ENCODE measurements at places on chromosomes 12 and 14.
A peak's percentile ranks its signal among the peaks of the same experiment; 100 is the strongest.

- DNase-seq = peak; percentile 11
Observed at GRCh38 chr12:80186727-80187217, 87.4 kb downstream of the OTOGL start.

DNA sequence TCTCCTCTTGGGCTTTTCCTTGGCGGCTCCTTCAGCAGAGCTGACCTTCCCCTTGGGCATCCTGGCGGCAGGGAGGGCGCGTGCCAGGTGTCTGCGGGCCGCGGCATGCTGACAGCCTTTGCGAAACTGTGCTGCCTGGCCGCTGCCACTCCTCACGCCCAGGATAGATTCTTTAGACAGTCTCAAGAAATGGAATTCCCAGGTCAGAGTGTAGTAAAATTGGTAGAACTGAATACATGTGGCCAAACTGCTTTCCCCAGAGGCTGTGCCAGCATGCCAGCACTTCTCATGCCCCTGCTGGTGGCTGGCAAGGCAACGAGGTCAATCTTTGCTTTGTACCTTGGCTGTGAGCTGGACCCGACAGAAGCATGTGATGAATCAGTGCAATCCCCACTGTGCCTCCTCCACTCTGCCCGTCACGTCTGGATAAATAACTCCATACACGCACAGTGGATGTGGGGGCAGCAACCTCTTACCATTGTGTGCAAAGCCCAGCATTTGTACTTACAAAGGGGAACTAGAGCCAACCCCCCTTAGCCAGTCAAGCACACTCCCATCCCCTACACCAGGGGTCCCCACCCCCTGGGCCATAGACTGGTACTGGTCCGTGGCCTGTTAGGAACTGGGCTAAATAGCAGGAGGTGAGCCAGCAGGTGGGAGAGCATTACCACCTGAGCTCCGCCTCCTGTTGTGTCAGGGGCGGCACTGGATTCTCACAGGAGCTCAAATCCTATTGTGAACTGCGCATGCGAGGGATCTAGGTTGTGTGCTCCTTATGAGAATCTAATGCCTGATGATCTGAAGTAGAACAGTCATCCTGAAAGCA is 90.9 kb downstream of the ACTN1 start:
- DNase-seq = no peak

DNA sequence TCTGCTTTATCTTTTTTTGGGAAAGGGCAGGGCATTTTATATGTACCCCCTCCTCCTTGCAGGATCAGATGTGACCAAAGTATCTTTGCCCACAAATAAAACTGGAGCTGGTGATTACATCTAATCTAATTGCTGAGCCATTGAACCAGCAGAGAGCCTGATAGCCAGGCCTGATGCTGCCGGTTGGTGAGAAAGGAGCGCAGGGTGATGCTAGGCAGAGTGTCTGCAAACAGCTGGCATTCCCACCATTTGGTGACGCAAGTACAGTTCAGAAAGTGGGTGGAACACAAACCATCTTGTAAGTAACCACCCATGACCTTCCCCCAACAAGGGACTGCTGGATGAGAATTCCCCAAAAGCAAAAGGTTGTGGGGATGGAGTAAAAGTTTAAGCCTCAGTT is 12.7 kb downstream of the DPPA3 start:
- DNase-seq = no peak

DNA sequence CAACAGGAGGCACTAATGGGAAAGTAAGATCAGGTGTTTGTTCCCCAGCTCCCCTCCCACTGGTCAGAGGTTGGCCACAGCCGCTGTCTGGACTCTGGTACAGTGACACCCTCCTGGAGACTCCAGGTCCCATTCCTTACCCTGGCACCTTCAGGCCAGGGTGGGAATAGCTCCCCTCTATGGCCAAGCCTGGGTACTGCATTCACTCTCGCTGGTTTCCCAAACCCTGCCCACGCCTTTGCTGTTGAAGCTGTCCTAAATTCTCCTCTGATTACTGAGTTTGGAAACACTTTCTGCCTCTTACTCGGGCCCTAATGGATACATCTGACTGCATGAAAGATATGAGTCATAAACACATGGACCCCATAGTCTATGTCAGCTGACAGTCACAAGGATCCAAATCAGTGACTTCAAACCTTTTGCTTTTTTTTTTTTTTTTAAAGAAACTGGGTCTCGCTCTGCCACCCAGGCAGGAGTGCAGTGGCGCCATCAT is 17.9 kb downstream of the HRK start:
- no peak for DNase-seq

DNA sequence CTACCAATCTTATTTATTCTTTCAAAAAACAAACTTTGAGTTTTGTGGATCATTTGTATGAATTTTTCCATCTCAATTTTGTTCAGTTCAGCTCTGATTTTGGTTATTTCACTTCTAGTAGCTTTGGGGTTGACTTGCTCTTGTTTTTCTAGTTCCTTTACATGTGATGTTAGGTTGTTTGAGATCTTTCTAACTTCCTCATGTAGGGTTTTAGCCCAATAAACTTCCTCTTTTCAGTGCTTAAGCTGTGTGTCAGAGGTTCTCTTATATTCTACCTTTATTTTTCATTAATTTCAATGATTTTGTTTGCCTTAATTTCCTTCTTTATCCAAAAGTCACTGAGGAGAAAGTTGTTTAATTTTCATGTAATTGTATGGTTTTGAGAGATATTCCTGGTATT is 860.4 kb upstream of the FBXO33 start:
- DNase-seq = no peak

- no peak for DNase-seq
Observed at GRCh38 chr12:85804663-85805062, 31.5 kb downstream of the RASSF9 start.

DNA sequence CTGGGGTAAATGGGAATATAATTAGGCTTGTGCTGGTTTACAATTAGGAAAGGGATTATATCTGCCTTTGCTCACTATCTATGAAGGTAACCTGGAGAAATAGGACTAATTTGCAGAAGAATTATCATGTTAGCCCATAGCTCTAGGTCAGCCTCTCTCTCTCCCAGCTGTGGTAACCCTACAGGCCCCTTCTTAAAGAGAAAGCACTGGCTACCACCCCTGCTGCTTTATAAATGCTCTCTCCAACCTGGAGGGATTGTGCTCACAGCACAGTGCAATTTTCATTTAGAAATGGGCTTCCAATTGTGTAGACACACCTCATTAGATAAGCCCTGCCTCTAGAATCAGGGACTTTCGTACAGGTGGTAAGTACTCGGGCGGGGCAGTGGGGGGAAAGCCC is 22.7 kb upstream of the MGST1 start:
- DNase-seq = no peak

- no peak for DNase-seq
Observed at GRCh38 chr14:81986005-81986404, 452.4 kb upstream of the SEL1L start.

DNA sequence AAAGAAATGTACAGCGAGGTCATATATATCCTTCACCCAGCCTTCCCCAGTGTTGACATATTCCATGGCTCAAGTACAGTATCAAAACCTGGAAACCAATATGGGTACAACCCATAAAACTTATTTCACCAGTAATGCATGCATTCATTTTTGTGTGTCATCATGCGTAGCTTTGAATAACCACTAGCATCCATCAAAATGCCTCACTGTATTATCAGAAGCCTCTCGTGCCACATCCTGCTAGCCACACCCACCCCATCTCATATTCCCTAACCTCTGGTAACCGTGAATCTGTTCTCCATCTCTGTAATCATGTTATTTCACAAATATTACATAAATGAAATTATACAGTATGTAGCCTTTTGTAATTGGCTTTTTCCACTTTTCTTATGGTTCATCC is 314.3 kb downstream of the RAD51B start:
- no peak for DNase-seq

GRCh38 chr14:75647640-75648039 is 13.0 kb downstream of the ERG28 start:
- no peak for DNase-seq

DNA sequence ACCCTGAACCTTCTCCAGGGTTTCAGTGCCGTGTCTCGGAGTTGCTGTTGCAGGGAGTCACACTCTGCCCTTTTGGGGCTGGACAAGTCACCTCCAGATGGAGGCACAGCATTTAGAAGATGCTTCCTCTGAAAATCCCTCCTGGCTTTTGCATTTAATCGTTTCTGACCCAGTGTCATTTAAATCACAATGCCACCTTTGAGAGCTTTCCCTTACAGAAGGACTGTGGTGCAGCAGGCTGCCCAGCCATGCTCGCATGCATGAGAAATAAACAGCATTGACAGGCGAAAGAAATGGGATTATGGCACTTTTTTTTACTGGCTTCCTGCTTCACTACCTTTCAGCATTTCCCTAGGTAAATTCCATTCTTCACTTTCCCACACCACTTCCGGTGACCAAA is 113.4 kb upstream of the DYRK2 start:
- DNase-seq = no peak

DNA sequence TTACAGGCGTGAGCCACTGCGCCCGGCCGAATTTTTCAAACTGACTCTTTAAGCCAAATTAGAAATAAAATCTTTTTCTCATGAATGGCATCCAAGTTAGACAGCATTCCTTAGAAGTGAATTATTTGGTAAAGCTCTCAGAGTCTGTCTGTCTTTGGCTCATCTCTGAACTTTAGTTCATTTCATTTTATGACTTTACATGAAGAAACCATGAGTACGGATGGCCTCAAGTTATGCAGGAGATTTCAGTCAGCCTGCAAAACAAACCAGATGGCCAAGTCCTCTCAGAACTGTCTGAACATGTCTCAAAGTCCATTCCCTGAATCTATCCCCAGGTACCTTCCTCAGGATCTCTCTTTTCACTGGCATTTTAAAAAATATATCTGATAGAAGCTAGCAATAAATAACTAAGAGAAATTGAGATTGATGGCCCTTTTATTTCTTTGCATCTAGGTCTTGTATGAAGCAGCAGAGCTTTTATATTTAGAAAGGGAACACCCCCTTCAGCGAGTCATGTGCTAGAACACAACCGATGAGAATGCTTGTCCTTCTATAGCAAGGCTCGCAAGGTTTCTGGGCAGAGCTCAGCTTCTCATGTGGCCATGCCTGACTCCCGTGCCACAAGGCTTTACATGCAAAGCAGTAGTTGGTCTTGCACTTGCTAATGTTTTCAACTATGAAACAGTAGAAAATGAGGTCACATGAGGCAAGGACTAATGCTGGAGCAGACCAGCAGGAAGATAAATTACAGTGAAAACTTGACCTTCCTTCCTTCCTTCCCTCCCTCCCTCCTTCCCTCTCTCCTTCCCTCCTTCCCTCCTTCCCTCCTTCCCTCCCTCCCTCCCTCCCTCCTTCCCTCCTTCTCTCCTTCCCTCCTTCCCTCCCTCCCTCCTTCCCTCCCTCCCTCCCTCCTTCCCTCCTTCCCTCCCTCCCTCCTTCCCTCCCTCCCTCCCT is 125.0 kb downstream of the AKAP6 start:
- no peak for DNase-seq

DNA sequence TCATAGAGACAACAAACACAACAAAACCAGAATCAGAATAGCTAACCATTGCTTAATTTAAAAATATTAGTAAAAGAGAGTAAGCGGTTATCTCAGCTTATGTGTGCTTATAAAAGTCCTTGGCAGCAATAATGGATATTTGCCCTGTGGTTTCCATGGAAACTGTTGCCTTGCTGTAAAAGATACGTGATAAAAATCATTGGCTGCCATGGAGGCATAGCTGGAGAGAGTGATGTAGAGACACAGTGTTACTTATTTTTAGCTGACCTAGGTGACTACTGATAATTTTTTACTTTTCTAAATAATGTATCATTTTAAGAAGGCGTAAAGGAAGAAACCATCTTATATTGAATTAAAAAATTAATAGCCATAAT is 92.9 kb downstream of the ERC1 start:
- no peak for DNase-seq

- no peak for DNase-seq
Observed at GRCh38 chr12:18168016-18168415, 78.0 kb upstream of the RERGL start.

DNA sequence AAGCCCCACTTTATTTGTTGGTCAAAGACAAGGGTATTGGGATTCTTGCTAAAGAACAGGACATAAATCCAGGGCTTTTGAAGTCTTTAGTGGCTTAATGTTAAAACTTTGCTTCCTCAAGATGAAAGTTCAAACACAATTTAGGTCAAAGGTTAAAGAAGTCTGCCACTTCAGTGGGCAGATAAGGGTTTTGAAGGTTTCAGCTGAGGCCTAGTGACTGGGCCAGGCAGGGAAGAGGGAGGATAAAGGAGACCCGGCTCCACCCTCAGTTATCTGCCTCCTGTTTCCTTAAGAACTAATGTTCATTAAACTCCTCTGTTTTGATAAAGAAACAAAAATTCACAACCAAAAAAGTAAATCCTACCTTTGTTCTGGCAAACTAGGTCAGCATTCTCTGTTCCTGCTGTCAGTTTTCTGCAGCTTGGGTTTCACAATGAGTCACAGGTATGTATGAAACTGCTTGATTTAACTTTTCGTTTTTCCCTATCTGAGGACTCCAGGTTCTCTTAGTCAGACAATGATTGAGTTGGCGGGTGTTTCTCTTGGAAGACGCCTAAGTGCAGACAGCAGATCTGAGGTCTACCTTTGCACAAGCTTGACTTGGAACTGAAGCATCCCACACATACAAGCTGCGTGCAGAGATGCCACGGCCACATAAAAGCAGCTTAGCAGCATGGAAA is 208.3 kb downstream of the EXOC5 start:
- peak; percentile 8 for DNase-seq

GRCh38 chr14:91927800-91928199 is 19.7 kb downstream of the FBLN5 start:
- DNase-seq = no peak

DNA sequence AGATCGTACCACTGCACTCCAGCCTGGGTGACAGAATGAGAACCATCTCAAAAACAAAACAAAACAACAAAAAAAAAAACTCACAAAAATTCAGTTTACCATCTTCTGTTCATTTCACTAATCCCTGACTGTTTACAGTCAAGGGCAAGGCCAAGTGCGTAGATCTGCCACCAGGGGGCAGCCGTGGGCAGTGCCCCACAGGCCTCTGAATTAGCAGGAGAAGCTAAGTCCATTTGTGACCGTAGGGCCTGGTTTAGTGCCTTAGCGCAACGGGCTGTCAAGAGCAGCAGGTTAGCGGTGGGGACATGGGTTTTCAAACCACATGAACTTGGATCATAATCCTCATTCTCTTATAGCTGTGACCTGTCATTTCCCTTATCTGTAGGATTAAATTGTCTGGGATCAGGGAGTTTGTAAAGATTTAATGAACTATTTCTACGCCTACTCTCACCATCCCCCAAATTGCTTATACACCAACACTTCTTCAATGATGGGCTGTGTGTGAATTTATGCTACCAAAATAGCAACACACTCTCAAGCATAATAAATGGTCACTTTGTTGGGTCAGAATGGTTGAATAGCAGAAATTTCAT is 49.0 kb downstream of the KCTD10 start:
- DNase-seq = peak; percentile 76

Data from activated naive CD8-positive, alpha-beta T cell treated with anti-CD3 and anti-CD28 coated beads, Interleukin-2, amount 50 U/mL, for 24 hours (primary cell).